Hepatocyte (in vitro differentiated cells): ENCODE measurements at places on chromosomes 6 and 20. TPM values are rescaled to one million over a fixed set of nuclear protein-coding genes. Genes with fewer than 3 reads are reported as not detected.

DNA sequence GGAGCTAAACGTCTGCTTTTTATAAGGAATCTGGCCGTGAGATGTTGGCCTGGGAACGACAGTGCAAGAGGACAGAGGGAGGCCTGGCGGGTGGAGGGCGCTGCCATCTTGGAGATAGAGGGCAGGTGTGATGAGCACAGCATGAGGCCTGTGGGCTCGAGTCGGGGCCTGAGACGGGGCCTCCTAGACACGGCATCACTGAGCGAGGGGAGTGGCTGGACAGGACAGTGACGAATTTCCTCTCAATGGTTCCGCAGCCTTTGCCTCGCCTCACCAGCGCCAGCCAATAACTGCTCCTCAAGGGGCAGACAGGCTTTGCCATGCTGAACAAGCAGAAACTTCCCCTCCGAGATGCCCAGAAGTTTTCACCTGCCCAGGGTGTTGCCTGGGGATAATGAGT lies 376.7 kb downstream of the THBS2 start:
- H3K27me3 ChIP-seq, result no peaks in the 10 kb centered on the region
- no peaks in the 10 kb centered on the region for H3K4me1 ChIP-seq
- H3K36me3 ChIP-seq, result no peaks in the 10 kb centered on the region

GRCh38 chr6:95354551-95354950 lies 222.8 kb upstream of the MANEA start:
- no peak for DNase-seq
- no peaks in the 10 kb centered on the region for H3K36me3 ChIP-seq
- no peak overlapping the region for H3K27ac ChIP-seq
- no peaks in the 10 kb centered on the region for H3K4me1 ChIP-seq
- H3K27me3 ChIP-seq, result no peaks in the 10 kb centered on the region

- H3K36me3 ChIP-seq, result no peaks in the 10 kb centered on the region
- H3K27me3 ChIP-seq, result no peaks in the 10 kb centered on the region
- no peak overlapping the region for H3K4me3 ChIP-seq
- H3K4me1 ChIP-seq, result peaks cover 21% of the 10 kb centered on the region
- DNase-seq, result peak; percentile 84
Measured at GRCh38 chr20:16528078-16528477, 45.2 kb downstream of the KIF16B start.

DNA sequence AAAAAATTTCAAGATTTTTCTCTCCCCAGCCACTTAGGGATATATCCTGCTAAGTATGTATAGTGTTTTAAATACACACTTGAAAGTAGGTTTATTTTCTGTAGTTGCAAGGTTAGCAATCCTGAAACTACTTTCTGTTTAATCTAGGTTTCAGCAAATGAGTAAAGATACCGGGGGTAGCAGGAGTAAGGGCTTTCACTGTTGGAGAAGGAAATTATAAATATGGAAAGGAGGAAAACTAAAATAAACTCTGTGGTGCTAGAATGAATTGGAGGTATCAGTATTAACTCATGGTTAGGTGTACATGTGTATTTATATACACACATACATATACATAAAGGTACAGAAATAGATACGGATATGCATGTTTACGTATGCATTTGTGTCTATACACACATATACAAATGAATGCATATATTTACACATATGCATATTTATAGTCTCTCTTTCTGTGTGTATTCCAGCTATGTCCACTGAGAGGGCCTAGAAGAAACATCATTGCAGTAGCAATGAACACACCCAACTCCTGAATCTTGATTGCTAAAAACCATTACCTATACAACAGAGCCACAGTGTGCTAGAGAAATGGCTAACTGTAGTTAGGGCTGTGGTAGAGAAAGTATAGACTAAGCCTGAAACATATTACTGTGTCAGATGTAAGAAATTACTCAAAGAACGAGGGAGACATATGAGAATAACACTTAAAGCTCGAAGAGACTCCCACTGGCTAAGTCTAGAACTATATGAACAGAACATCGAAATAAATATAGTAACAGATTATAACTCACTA lies 95.9 kb upstream of the EMILIN3 start:
- H3K27me3 ChIP-seq, result no peaks in the 10 kb centered on the region
- DNase-seq, result no peak
- H3K27ac ChIP-seq, result no peak overlapping the region
- H3K36me3 ChIP-seq, result no peaks in the 10 kb centered on the region

- no peak overlapping the region for H3K27ac ChIP-seq
- no peaks in the 10 kb centered on the region for H3K36me3 ChIP-seq
- H3K4me1 ChIP-seq, result peaks cover 18% of the 10 kb centered on the region
- H3K27me3 ChIP-seq, result no peaks in the 10 kb centered on the region
- no peak for DNase-seq
- no peak overlapping the region for H3K4me3 ChIP-seq
Measured at GRCh38 chr6:157245436-157245835, 77.9 kb downstream of the TMEM242 start.

DNA sequence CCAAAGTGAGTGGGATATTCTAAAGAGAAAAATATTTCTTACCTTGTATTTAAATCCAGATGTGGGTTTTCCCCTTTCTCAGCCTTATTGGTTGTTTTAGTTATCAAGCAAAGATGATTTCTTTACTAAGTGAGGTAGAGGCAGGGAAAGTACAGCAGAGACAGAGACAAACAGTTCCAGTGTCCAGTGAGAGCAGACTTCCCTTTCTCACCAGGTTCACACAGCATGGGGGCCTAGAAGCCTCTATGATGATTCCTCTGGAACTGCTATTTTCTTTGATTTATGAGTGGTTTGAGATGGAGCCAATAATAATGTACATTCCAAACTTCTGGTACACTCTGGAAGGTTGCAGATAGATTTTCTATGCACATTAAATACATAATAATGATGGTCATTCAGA lies 234.0 kb upstream of the MARCKS start:
- H3K4me3 ChIP-seq, result no peak overlapping the region
- no peak overlapping the region for H3K27ac ChIP-seq
- no peak for DNase-seq
- no peaks in the 10 kb centered on the region for H3K36me3 ChIP-seq
- no peaks in the 10 kb centered on the region for H3K27me3 ChIP-seq

GRCh38 chr6:33215271-33216116 lies 7.2 kb downstream of the RING1 start:
- peaks cover 5% of the 10 kb centered on the region for H3K27me3 ChIP-seq
- DNase-seq, result no peak
- no peak overlapping the region for H3K4me3 ChIP-seq
- H3K4me1 ChIP-seq, result peaks cover 16% of the 10 kb centered on the region
- H3K36me3 ChIP-seq, result no peaks in the 10 kb centered on the region

- H3K27me3 ChIP-seq, result no peaks in the 10 kb centered on the region
- H3K36me3 ChIP-seq, result no peaks in the 10 kb centered on the region
- no peak overlapping the region for H3K27ac ChIP-seq
Measured at GRCh38 chr6:165767228-165767627, 104.2 kb upstream of the PDE10A start.

DNA sequence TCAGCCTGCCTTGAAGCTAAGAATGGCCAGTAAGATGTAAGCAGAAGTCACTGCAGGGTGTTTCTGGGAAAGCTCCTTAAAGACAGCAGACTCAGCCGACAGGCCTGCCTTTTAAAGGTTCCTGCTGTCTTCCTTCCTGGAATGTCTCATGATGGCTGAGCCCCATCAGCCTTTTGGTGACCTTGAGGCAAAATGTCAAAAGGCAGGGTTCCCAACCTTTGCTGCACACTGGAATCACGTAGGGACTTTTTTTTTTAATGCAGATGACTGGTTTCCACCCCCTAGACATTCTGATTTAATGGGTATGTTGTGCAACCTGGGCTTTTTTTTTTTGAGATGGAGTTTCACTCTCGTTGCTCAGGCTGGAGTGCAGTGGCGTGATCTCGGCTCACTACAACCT lies 11.6 kb downstream of the MDGA1 start:
- H3K27ac ChIP-seq, result no peak overlapping the region
- no peak overlapping the region for H3K4me3 ChIP-seq
- H3K27me3 ChIP-seq, result no peaks in the 10 kb centered on the region

GRCh38 chr6:38271081-38271480 lies 368.6 kb downstream of the BTBD9 start:
- no peaks in the 10 kb centered on the region for H3K27me3 ChIP-seq
- no peak overlapping the region for H3K27ac ChIP-seq
- no peaks in the 10 kb centered on the region for H3K36me3 ChIP-seq
- H3K4me3 ChIP-seq, result no peak overlapping the region

GRCh38 chr20:10042086-10042485 lies 7.3 kb downstream of the ANKEF1 start:
- H3K27ac ChIP-seq, result no peak overlapping the region
- no peak overlapping the region for H3K4me3 ChIP-seq
- no peaks in the 10 kb centered on the region for H3K4me1 ChIP-seq
- no peak for DNase-seq
- H3K36me3 ChIP-seq, result no peaks in the 10 kb centered on the region
- H3K27me3 ChIP-seq, result no peaks in the 10 kb centered on the region

The CD164 gene
- 571 and 574 TPM in 2 replicates for total RNA-seq

The PRR18 gene
- 0.77 and 1.0 TPM in 2 replicates for total RNA-seq

The NFKBIL1 gene
- total RNA-seq, result 22.7 and 28.9 TPM in 2 replicates
